ENCODE measurements at places on chromosomes 5 and 9. TPM values are rescaled to one million over a fixed set of nuclear protein-coding genes. Genes with fewer than 3 reads are reported as not detected.

Gene ZNF608
- not detected for total RNA-seq

DNA sequence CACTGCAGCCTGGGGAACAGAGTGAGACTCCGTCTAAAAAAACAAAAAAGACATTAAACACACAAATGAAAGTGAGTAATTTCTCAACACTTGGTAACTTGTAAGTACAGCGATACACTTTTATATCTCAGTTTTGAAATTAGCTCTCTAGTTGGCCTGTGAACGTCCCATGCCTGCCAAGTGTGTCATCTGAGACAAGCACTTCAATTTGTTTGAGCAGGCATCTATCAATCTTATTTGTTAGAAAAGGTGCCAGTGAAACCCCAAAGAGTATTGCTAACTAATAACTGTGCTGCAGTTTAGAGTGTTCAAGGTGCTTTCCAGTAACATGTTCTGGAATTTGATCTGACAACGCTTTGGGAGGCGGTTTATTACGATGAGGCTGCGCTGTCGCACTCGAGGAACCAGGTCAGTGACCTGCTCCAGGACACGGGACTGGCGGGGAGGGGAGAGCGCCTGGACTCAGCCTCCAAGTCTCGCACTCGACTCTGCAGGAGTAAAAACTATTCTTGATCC lies 1.1 kb upstream of the SPIN1 start:
- peak; percentile 36 for ATAC-seq

- ATAC-seq = peak; percentile 28
Measured at GRCh38 chr5:113242481-113243348, 192.1 kb downstream of the TSSK1B start.

DNA sequence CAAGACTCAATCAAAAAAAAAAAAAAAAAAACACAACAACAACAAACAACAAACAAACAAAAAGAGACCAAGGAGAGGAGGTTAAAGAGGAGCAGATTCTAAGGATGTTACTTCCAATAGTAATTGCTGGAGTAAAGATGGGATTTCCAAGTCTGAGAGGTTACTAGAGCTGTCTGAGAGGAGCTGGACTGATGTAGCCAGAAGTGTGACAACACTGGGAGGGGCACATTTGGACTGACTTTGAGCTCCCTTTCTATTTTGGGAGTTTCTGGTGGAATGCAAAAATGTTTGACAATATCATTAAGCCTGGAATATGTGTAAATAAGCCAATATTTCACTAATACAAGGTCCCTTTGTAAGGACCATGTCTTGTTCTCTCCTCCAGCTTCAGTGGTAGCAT lies 25.3 kb upstream of the PANK3 start:
- no peak for ATAC-seq

Gene CCDC171
- 5.5 TPM for total RNA-seq

All from activated T-helper 17 cell treated with anti-CD3 and anti-CD28 coated beads, Interleukin-2, amount 50 U/mL, for 72 hours (primary cell).